ENCODE measurements at places on chromosomes 1 and 21.

- DNase-seq: no peak
Measured at GRCh38 chr1:47418681-47419325, 2.7 kb downstream of the FOXE3 start.

DNA sequence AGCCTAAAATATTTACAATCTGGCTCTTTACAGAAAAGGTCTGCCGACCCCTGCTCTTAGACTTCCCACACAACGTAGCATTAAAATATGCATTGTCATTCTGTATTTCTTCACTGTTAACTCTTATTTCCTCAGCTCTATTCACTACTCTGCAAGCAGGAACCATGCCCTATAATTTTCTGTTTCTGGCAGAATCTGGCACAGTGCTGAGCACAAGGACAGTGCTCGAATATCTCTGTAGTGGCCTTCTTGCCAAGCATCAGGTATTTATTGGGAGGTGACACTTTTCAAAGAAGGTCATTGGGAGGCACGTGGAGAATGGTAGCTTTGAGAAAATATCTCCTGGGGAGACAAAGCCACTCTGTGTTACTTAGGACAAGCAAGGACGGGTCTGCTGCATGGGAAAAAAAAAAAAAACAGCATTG is 77.9 kb downstream of the PSMG1 start:
- DNase-seq: peak; percentile 25

DNA sequence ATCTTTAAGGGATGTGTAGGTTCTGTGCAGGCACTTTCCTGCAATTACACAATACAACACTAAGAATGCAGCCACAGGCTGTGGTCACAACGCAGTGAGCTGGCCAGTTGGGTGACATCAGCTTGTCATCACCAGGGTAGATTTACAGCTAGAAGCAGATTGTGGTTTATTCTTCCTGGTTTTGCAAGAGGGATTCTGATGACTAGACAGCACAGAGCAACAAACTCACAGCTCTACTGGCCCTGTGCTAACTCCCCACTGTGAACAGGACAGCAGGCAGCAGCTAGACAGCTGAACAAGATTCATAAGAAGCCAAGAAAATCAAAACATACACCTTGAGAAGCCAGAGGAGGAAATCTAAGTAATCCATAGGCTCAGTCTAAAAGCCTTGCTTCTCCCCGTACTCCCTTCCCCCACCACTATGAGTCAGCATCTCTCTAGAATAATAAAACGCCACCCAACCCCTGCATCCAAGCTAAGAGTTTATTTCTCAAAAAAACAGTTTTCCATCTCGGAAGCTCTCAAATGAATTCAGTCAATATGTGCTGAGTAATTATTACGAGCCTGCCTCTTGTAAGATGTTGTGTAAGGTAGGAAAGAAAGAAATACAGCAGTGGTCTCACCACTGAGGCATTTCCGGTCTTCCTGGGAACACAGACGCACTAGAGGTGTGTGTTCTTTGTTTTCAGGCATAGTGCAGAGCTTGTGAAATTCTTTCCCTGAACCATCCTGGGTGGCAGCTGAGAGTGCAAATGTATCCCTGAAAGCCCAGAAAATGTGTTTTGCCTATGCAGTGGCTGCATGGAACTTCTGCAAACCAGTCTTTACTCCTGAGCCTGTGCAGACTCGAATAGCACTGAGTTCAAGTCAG is 162.8 kb downstream of the NTPCR start:
- DNase-seq: peak; percentile 100

DNA sequence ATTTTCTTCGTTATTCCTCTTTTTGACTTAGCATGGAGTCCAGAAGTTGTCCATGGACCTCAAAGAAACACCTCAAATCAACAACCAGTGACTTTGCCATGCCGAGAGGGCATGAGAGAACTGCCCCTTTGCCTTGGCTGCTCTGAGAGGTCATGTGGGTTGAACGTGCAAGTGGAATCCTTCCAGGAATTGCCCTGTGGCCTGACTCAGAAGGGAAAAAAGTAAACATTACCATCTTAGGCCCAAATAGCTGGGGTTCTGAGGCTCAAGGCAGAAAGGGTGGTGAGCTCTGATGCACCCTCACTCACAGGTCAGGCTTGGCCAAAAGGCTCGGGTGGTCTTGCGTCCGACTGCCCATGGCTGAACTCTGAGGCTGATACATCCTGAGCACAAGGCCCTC is 15.1 kb downstream of the STUM start:
- no peak for DNase-seq

GRCh38 chr1:7584643-7585042 is 186.5 kb upstream of the VAMP3 start:
- DNase-seq: no peak

GRCh38 chr1:115925467-115925866 is 50.8 kb upstream of the SLC22A15 start:
- no peak for DNase-seq

DNA sequence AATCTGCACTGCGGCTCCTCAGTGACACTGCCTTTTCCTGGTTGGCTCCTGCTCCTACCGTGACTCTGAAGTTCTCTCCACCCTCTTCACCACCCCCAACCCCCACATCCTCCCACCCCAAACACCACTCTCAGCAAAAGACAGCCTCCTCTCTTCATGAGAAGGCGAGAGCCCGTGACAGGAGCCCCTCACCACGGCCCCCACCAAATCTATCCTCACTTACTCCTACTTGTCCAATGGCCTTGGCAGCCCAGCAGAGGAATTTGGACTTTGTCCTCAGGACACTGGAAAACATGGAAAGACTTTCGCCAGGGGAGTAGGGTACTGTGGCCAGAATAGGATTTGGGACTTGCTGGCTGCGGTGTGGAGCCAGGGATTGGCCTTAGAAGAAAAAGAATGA is 6.9 kb downstream of the TMEM125 start:
- DNase-seq: no peak

DNA sequence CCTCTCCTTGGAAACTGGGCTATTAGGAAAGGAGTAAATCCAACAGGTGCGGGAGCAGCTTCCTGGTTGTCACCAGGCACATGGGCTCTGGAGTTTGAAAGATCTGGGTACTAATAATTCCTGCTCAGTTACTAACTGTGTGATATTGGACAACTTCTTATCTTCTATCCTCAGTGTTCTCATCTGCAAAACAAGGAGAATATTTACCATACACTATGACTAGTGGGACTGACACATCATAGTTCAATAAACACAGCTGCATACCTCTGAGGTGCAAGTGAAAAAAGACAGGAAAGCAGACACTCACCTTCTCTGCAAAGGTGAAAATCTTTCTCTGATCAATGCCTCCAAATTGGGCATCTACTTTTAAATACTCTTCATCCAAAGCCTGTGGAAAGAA is 19.7 kb downstream of the YARS1 start:
- no peak for DNase-seq

- no peak for DNase-seq
Measured at GRCh38 chr1:33321178-33321577, 280 bp upstream of the A3GALT2 start.

GRCh38 chr1:88488237-88488636 is 195.8 kb upstream of the PKN2 start:
- DNase-seq: no peak

- DNase-seq: peak; percentile 56
Measured at GRCh38 chr1:43058545-43059360, 100.1 kb upstream of the SLC2A1 start.

DNA sequence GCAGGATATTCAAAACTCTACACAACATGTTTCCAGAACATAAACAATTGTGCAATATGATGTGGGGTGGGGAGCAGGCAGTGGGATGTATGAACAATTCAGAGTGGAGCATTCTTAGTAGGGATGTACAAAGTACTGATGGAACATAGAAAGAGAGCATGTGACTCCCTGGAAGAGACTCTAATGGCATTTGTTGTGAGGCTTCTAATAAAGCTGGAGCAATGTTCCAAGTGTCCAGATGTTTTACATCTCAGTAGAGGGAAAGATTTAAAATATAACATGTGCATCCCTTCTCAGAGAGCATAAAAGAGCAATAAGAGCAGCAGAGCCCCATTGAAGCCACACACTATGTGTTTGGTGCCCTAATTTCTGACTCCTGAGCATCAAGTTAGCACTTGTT is 116.5 kb downstream of the BRINP2 start:
- DNase-seq: no peak

GRCh38 chr1:225651376-225651871 is 1.5 kb downstream of the ENAH start:
- peak; percentile 58 for DNase-seq

DNA sequence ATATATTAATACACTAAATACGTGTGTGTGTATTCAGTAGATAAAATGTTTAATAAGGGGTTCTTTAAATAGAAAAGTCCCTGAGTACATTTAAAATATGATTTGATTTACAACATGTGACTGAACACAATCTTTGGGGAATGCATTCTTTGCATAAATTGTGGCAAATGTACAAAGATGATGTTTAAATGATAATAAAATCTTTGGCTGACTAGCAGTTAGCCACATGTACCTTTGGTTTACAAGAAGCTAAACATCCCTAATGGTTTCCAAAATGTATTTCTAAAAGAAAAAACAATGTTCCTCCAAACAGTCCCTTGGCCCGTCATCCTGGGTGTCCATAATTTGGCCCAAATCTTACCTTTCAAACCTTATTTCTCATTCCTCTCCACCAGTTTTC is 106.4 kb upstream of the MARK1 start:
- DNase-seq: no peak

DNA sequence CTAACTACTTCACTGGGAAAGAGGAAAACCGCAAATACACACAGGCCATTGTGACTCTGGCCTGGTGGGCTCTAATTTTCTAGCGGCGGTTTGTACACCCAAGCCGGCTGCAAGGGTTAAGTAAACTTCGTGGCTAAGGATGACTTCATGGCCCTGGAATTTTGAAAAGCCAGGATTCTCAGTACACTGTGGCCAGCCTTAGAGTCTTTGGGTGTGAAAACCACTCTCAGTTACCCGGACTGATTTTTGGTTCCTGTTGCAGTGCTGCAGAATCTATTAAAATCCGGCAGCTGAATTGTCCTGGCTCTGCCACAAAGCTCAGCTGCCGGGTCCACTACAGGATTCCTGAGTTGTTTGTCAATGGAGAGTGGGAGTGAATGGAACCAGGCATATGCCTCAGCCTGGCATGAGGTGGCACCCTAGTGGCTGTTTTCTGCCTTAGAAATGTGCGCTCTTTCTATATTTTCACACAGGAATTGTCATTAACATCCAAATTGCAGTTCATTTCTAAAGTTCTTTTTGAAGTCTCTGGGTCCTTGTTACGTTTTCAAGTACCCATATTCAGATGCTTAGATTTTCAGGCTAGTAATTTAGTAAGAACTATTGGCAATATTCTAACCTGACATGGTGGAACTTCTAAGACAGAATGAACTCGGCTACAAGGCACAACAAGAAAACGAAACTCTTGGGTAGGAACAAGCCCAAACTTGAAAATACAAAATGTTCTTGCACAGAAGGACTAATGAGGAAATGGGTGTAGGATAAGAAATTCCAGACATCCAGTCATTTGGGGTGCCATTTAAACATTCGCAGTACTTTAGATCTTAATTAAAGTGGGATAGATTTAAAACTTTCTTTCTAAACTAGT is 255.9 kb downstream of the NFIA start:
- DNase-seq: peak; percentile 91

DNA sequence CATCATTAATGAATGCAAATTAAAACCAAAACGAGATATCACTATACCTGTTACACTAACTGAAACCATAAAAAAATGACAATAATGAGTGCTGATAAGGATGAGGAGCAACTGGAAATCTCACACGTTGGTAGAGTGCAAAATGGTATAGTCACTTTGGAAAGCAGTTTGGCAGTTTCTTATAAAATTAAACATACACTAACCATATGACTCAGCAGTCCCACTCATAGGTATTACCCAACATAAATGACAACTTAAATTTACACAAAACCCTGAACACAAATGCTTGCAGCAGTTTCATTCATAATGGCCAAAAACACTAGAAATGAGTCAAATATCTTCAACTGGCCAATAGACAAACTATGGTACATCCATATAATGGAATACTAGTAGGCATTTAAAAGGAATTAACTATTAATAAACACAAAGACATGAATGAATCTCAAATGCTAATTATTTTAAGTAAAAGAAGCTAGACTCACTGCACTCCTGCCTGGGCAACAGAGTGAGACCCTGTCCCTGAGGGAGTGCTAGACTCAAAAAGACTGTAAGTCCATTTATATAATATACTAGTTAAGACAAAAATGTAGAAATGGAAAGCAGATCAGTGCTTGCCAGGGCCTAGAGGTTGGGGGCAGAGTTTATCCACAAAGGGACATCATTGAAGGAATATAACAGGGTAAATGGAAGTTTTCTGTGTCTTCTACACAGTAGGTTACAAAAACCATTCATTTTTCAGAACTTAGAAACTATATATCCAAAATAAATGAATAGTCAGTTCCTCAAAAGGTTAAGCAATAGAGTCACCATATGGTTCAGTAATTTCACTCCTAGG is 77.4 kb downstream of the EIF4G3 start:
- DNase-seq: peak; percentile 62

- peak; percentile 47 for DNase-seq
Measured at GRCh38 chr1:202578001-202578504, 132.2 kb downstream of the SYT2 start.

DNA sequence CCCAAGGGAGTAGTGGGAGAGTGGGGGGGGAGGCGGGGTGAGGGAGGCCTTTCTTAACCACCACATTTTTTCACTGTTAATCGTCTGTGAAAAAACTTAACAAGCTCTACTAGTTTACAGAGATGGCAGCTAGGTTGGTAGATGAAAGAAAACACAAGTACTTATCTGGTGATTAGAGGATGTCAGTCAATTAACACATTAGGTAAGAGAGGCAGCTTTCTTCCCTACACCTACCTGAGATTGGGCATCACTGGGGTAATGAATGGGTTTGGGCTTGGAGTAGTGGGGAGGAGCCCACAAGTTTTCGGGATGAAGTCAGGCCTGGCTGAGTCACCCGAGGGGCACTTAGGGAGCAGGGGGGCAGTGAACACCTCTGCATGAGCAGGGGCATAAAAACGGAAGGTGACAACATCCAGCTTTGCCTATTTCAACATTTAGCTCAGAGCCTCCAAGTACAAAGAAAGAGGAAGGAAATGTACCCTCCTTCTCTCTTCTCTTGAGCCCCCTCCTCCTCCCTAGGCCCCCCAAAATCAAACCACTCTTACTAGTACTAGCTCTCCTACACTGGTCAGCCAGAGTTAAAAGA is 2.5 kb downstream of the LBR start:
- peak; percentile 33 for DNase-seq

- DNase-seq: no peak
Measured at GRCh38 chr1:160414881-160415280, 14.5 kb downstream of the VANGL2 start.

DNA sequence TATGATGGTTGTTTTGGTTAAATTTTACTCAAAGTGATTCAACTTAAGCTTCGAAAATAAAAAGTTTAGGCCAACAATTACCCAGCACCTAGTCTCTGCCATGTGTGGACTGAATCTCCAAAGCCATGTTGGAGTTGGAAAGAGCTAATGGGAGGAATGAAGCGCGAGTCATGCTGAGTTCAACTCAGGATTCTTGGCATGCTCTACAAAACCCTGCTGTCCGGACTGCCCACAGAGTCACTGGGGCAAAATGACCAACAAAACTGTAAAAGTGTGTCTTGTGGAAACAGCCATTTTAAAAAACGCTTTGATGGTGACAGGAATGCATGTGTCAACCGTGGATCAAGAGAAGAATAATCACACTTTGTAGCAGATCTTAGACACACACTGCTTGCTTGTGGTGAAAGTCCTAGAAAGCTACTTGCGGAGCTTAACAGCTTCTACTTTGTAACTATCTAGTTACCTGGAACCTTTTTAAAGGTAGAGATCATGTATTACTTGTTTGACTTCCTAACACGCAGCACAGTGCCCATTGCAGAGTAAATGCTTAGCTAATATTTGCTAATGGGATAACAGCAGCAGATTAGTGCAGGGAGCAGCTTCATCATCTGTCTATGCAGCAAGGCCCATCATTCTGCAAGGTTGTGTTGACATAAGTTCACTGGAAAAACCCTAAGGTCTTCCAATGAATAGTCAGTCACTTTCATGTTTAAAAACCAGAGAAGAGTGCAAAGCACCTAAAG is 7.0 kb upstream of the GBP6 start:
- peak; percentile 33 for DNase-seq

Measured in fibroblast of pulmonary artery (primary cell).